DMS53 (cell line): ENCODE measurements at places on chromosomes 2 and 18.

DNA sequence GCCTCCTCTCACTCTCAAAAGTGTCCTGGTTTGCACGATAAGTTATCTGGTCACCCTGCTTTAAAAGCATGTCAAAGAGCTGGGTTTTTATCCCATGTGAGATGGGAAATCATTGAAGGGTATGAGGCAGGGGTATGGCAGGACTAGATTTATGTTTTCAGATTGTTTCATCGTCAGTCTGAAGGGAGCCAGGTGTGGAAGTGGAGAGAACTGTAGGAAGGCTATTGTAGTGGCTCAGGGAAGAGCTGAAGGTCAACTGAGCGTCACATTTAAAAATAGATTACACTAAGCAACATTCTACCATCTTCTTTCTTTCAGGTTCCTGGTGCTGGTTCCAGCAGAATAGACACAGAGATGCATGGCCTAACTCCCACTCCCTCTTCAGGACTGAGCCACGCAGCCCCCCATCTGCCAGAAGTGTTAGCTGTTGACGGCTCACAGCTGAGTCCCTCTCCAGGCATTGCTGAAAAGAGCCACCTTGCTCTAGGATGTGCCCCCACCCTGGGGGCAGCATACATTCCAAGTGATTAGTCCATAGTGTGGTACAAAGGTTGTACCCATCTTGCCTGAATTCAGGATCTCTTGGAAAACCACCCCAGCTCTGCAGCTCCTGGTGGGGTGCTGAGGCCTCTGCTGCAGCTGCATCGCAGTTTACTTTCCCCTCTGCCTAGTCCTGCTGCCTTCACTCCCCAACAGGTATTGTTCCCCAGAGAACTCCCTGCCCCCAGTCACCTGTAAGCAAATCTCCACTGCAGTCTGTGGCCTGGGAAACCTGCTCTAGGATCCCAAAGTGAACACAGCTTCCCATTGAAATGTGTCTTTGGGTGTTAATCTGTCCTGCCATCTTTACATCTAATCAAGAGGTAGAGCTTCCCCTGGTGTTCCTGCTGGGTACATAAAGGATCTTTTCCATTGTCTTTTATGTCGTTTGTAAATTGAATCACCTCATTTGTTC, 79.5 kb upstream of the KLF7 start:
- DNase-seq: peak; percentile 8

DNA sequence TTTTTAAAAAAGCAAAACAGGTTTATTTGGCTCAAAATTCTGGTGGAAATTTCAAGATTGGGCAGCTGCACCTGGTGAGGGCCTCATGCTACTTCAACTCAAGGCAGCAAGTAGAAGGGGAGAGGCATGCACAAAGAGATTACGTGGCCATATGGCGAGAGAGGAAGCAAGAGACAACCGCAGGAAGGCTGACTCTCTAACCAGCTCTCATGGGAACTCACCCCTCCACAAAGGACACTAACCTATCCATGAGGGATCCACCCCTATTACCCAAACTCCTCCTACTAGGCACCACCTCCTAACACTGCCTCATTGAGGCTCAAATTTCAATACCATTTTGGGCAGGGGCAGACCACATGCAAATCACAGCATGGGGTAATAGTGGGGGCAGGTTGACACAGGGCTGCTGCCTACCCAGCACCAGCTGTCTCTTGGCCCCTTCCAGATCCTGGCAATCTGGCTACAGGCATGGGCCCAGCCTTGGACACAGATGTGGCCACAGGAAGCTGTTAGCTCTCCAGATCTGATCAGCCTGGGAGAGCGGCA, 2.0 kb upstream of the CAPN10 start:
- no peak for DNase-seq

DNA sequence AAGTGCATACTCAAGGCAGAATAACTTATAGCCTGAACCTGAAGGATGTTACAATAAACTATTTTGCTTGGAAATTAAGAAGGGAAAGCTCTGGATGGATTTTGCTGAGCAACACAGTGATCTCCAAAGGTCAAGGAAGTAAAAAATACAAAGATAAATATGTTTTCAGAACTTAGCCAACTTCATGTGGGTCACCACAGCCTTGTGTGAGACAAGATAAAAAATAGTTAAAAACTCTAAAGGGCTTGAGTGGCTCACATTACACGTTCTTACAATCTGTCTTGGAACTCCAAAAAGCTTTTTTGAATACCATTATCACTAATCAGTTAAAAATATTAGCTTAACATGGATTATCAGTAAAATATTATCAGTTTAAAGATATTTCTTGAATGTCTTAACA, 28.9 kb upstream of the MTX2 start:
- DNase-seq: no peak

- peak; percentile 54 for DNase-seq
Observed at GRCh38 chr2:172087780-172088244, 2.5 kb downstream of the DLX1 start.

DNA sequence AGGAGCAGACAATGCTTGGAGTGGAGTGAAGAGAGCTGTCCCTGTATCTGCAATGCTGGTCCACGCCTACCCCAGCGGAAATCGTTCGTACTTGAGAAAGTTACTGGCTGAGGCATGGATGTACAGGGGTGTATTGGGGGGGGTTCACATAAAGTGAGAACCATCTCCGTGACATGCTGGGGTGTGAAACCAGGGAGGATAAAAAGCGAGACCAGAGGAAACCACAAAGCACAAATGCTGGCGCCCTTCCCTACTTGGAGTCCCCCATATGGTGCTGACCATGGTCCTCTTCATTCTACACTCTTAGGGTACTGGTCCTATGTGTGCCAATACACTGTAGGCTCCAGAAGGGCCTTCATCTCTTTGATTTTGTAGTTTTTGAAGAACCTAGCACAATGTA, 244.1 kb downstream of the L3MBTL4 start:
- no peak for DNase-seq

DNA sequence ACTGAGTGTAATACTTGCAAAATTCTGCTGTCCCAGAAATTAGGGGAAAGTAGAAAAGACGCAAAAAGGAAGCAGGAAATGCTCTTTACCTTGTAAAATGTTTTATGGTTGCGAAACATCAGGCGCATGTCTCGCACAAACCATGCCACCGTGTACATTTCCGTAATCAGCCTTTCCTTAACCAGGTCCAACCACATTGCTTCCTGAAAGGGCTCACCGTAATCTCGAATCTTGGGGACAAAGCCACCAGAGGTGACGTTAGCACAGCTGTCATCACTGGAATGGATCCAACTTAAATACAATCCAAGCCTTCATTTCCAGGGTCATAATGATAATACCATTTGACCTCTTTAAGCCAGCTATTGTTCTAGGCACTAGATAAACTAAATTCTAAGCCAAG, 49.3 kb downstream of the SP110 start:
- DNase-seq: peak; percentile 92

DNA sequence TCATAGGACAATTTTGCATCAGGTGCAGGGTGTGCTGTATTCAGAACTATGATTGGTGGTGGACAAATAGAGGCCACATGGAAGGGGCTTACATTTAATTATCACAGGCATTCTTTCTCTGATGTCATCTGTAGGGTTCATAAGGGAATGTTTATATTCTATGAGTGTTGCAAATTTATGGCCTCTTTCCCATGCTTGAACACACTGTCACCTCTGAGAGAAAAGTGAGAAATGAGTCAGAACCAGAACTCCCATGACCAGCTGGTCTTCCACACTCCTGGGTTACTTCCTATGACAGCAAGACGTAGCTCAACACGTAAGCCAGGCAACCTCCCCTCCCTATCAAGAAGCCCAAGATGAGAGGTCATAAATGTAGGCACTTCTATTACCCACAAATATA, 310.8 kb downstream of the PIEZO2 start:
- DNase-seq: no peak

- no peak for DNase-seq
Observed at GRCh38 chr18:51070545-51070944, 40.5 kb downstream of the SMAD4 start.

- peak; percentile 82 for DNase-seq
Observed at GRCh38 chr2:221203125-221203524, 369.0 kb downstream of the EPHA4 start.

GRCh38 chr18:28510210-28510609, 333.3 kb upstream of the CDH2 start:
- DNase-seq: no peak

DNA sequence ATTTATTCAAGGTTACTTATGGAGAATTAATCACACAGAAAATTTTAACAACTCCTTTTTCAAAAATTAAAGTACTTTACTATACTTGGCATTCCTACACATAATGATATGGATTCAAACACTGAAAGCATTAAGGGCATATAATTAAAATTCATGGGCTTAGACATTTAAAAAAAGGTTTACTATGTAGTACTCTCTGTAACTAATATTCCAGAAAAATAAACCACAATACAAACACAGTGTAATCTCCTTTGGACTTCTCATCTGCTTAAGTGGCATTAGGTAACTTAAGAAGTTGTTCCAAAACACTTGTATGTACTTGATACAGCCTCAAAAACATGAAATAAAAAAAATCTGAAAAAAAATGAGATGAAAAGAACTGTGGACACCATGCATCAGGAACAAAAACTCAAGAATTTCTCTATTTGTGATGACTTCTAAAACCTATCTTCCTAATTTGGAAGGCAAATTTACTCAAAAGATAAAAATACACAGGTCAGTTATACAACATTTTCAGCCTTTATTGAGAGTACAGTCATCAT, 21.0 kb downstream of the C1D start:
- DNase-seq: no peak

DNA sequence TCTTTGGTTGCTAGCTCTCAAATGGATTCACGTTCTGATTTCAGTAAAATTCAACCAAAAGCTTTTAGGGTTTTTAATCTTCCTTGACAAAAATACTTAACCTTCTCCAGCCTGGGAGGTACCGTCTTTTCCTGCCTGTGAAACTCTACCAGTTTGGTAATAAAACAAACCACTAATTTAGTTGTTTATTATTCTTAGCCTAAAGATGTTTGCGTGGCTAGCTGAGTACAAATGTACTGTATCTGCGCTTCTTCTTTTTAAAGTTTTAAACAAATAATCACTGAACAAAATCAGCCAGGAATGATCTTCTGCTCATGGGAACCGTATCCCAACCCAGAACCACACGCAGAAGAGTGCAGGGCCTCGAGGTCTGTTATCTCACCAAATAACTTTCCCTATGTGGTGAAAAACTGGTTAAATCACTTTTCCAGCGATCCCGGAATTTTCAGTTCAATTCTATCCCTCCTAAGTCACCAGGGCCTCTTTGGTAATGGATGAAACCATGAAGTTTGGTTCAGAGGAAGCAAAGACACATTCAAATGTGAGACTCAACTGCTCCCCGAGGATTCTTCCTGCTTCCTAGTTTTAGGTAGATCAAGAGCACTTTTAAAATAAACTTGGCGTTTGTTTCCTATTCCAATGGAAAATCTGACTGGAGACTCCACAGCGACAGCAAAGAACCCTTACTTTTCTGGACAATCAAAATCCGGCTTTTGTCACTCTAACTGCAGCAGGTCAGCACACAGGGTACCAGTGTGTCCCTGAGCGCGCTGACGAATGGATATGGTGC, 36.1 kb downstream of the BCL2 start:
- DNase-seq: no peak

GRCh38 chr2:61193670-61194561, 31.9 kb downstream of the C2orf74 start:
- DNase-seq: no peak

- DNase-seq: no peak
Observed at GRCh38 chr2:70566464-70566863, 12.8 kb upstream of the TGFA start.

- peak; percentile 74 for DNase-seq
Observed at GRCh38 chr2:67733517-67733916, 329.3 kb downstream of the C1D start.

DNA sequence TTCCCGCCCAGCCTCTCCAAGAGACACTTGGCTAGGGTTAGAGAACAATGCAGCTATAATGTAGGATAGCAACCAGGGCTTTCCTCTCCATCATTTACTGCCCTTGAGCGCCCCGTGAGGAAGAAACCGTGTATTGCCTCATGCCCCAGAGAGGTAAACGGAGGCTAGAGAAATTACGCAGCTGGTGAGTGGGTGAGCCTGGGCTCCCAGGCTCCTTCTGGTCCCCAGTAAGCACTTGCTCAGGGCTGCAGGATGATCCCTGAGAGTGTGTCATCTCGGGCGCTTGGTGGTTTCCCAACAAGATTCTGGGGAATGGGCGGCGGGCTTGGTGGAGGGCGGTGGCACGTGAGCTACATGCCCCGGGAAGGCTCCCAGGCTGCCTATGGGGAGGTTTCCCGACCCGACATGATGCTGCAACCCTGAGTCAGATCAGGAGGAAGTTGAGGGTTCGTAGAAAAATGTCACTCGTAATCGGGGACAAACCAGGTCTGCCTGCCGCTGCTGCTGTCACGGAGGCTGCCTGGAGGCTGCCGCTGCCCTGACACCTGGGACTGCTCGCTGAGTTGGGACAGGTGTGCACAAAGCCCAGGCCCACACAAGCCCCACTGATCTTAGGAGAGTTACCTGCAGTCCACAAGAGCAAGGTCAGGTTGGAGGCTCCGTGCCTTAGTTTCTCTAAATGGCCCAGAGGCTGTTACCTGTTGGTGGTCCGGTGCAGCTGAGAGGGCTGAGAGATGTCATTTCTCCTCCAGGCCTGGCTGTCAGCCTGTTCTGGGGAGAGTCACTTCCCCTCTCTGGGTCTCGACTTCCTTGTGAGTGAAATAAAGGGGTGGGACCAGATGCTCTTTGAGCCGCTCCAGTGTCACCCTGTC, at the start of gene GPR55:
Gene GPR55, minus strand, starts transcription at position 773 of the 872 bp plus-strand sequence. CDS start 14,280 bp downstream, outside the sequence.
- peak; percentile 54 for DNase-seq
